ENCODE measurements at places on chromosomes 5 and 9. TPM values are rescaled to one million over a fixed set of nuclear protein-coding genes. Genes with fewer than 3 reads are reported as not detected.

PRDM9 gene
- not detected for total RNA-seq

ADRB2 gene
- total RNA-seq: 13.8 TPM

NEUROG1 gene
- total RNA-seq: not detected

PIP5K1B gene
- total RNA-seq: not detected

DNA sequence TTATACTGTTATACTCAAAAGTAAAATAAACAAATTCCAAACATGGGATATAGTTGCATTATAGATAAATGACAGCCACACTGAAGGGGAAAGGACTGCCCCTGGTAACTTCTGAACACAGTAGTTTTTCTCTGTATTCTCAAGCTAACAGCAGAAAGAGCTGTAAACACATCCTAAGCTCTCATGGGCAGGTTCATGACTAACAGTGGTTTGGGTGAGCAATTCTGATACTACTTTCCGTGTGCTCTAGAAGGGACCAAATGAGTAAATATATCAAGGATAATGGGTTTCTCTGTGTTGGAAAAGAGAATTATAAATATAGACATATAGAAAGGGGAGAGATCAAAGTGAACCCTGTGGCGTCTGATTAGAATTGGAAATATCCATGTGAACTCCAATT, 2.2 kb upstream of the LCN6 start:
- DNase-seq: no peak
- peaks cover 14% of the 10 kb centered on the region for H3K27me3 ChIP-seq
- no peaks in the 10 kb centered on the region for H3K4me1 ChIP-seq
- H3K36me3 ChIP-seq: no peaks in the 10 kb centered on the region
- H3K27ac ChIP-seq: no peak overlapping the region

GRCh38 chr9:34984049-34984448, 5.5 kb upstream of the DNAJB5 start:
- H3K4me3 ChIP-seq: no peak overlapping the region
- H3K4me1 ChIP-seq: no peaks in the 10 kb centered on the region
- no peak for DNase-seq
- no peak overlapping the region for H3K27ac ChIP-seq
- no peaks in the 10 kb centered on the region for H3K27me3 ChIP-seq
- no peaks in the 10 kb centered on the region for H3K36me3 ChIP-seq

GRCh38 chr5:417301-418161, 25.4 kb upstream of the EXOC3 start:
- no peaks in the 10 kb centered on the region for H3K27me3 ChIP-seq
- no peak overlapping the region for H3K4me3 ChIP-seq
- DNase-seq: no peak
- H3K36me3 ChIP-seq: peaks cover 10% of the 10 kb centered on the region
- peaks cover 13% of the 10 kb centered on the region for H3K4me1 ChIP-seq

All from SJSA1 (cell line).